ENCODE measurements at places on chromosomes 6 and 20. TPM values are rescaled to one million over a fixed set of nuclear protein-coding genes. Genes with fewer than 3 reads are reported as not detected.

DNA sequence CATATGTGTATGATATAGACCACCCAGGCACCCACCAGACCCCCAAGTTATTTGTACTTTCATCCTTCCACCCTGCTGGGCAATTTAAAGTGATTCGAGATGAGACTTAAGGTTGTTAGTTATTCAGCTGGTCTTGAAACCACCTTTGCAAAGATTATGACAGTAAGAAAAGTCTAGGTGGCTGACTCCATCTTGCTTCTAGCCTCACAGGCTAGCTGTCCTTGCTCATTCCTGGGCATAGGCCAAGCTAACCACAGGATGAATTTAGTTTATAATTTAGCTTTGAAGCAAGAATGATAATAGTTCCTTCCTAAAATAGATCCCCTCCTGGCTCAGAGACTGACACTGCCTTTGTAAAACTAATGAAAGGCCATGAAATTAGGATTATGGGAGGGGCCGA lies 71.9 kb upstream of the IYD start:
- no peak overlapping the region for H3K27ac ChIP-seq
- no peak for DNase-seq
- H3K4me3 ChIP-seq: no peak overlapping the region
- no peaks in the 10 kb centered on the region for H3K4me1 ChIP-seq
- peaks cover 22% of the 10 kb centered on the region for H3K36me3 ChIP-seq
- peaks cover 34% of the 10 kb centered on the region for H3K27me3 ChIP-seq

GRCh38 chr20:6200092-6200491 lies 77.3 kb upstream of the FERMT1 start:
- peaks cover 10% of the 10 kb centered on the region for H3K27me3 ChIP-seq
- no peaks in the 10 kb centered on the region for H3K4me1 ChIP-seq
- no peak overlapping the region for H3K4me3 ChIP-seq
- H3K36me3 ChIP-seq: no peaks in the 10 kb centered on the region

GRCh38 chr6:16635291-16635809 lies 125.9 kb downstream of the ATXN1 start:
- H3K27me3 ChIP-seq: no peaks in the 10 kb centered on the region
- no peaks in the 10 kb centered on the region for H3K4me1 ChIP-seq
- no peaks in the 10 kb centered on the region for H3K36me3 ChIP-seq
- no peak overlapping the region for H3K4me3 ChIP-seq
- H3K27ac ChIP-seq: no peak overlapping the region

GRCh38 chr6:147447835-147448611 lies 60.5 kb upstream of the SAMD5 start:
- no peak overlapping the region for H3K27ac ChIP-seq
- peak overlapping the region; percentile 27 for H3K4me3 ChIP-seq
- H3K36me3 ChIP-seq: no peaks in the 10 kb centered on the region
- DNase-seq: no peak

- H3K27ac ChIP-seq: no peak overlapping the region
- H3K4me1 ChIP-seq: peaks cover 19% of the 10 kb centered on the region
- no peaks in the 10 kb centered on the region for H3K27me3 ChIP-seq
Observed at GRCh38 chr6:21189759-21190158, 403.8 kb upstream of the SOX4 start.

DNA sequence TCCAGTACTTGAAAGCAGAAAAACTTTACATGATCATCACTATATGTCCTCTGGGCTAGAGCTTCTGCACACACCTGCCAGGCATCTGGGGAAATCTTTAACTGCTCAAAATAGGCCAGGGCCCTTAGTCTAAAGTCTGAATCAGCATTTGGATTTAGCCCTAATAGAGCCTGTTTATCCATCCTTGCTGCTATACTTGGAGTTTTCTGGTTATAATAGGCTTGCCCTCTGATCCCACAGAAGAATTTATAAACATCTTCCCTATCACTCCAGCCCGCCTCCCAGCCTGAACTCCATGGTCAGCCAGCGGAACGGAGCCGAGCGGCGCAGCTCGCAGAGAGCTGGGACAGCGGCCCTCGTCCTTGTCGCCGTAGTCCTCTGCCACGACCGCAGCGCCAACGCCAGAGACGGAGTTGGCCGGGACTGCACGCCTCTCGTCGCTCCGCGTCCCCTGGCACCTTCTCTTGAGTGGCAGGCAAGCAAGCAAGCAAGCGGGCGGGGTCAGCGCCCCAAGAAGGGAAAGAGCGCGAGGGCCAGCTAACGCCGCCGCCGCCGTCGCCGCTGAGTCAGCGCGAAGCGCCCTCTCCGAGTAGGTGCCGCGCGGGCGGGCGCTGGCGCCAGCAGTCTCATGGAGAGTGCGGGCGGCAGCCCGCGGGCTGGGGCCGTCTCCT lies 25.4 kb upstream of the ASIP start:
- H3K4me3 ChIP-seq: peak overlapping the region; percentile 88
- peak; percentile 16 for DNase-seq
- no peak overlapping the region for H3K27ac ChIP-seq

- H3K27me3 ChIP-seq: no peaks in the 10 kb centered on the region
- H3K4me1 ChIP-seq: peaks cover 14% of the 10 kb centered on the region
- H3K36me3 ChIP-seq: no peaks in the 10 kb centered on the region
- no peak for DNase-seq
Observed at GRCh38 chr6:30747902-30748769, 3.8 kb upstream of the IER3 start.

DNA sequence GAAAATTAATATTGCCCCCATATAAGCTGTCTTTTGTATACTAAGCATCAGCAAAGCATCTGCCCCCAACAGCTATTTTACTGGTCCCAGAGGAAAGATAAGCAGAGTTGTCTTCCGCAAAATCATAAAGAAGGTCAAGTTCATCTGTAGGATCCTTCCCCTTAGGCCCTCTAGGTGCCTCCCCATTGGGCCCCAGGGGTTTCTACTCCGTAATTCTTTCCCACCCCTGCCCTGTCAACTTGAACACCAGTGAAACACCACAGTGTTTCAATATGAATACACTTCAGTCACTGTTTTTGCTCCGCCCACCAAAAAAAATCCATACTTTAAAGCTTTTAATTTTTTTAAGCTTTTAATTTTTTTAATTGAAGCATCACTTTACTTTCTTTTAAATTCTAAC lies 159.2 kb downstream of the ATXN1 start:
- no peak overlapping the region for H3K4me3 ChIP-seq
- no peak overlapping the region for H3K27ac ChIP-seq
- no peaks in the 10 kb centered on the region for H3K36me3 ChIP-seq

DNA sequence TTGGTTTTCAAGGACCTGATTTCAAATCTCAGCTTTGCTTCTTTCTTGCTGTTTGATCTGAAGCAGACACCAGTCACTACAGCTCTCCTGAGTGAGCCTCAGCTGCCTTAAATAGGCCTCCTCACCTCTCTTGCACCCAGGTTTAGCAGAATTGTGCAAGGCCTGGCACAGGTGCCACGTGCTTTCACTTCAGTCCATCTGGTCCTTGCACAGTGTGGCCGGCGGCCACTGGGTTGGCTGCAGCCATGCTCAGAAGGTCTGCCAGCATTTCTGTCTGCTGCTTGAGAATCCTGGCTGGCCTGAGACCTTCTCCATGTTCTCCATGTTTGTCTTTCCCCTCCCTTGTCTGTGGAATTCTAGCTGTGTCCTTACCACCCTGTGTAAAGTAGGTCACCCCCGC lies 14.5 kb upstream of the DAAM2 start:
- H3K4me3 ChIP-seq: no peak overlapping the region
- H3K27me3 ChIP-seq: peaks cover 9% of the 10 kb centered on the region
- H3K27ac ChIP-seq: no peak overlapping the region
- H3K36me3 ChIP-seq: no peaks in the 10 kb centered on the region
- DNase-seq: no peak
- H3K4me1 ChIP-seq: no peaks in the 10 kb centered on the region

- H3K4me3 ChIP-seq: no peak overlapping the region
- H3K36me3 ChIP-seq: no peaks in the 10 kb centered on the region
- H3K27ac ChIP-seq: no peak overlapping the region
- no peaks in the 10 kb centered on the region for H3K4me1 ChIP-seq
- DNase-seq: no peak
Observed at GRCh38 chr6:153591159-153591558, 447.9 kb upstream of the OPRM1 start.

DNA sequence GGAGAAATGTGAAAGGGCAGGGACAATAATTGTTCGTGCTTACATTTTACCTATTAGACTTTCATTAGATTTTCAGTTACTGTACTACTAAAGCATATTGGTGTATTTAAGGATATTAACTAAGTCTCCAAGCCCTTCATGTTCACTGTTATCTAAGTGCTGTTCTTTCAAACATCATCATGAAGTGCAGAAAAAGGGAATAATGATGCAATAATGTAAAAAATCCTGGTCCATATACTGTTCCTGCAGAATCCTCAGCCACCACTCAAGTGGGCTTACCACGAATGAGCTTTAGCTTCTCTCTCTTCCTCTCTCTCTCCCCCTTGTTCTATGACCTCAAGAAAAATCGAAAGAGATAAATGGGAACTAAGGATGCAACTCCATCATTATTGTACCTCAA lies 600.7 kb downstream of the UTRN start:
- no peak overlapping the region for H3K27ac ChIP-seq
- H3K4me3 ChIP-seq: no peak overlapping the region
- no peaks in the 10 kb centered on the region for H3K4me1 ChIP-seq
- H3K36me3 ChIP-seq: no peaks in the 10 kb centered on the region
- no peak for DNase-seq

- peak overlapping the region; percentile 6 for H3K27ac ChIP-seq
- no peaks in the 10 kb centered on the region for H3K36me3 ChIP-seq
- peaks cover 43% of the 10 kb centered on the region for H3K4me1 ChIP-seq
Observed at GRCh38 chr6:33630014-33630413, 8.9 kb downstream of the ITPR3 start.

DNA sequence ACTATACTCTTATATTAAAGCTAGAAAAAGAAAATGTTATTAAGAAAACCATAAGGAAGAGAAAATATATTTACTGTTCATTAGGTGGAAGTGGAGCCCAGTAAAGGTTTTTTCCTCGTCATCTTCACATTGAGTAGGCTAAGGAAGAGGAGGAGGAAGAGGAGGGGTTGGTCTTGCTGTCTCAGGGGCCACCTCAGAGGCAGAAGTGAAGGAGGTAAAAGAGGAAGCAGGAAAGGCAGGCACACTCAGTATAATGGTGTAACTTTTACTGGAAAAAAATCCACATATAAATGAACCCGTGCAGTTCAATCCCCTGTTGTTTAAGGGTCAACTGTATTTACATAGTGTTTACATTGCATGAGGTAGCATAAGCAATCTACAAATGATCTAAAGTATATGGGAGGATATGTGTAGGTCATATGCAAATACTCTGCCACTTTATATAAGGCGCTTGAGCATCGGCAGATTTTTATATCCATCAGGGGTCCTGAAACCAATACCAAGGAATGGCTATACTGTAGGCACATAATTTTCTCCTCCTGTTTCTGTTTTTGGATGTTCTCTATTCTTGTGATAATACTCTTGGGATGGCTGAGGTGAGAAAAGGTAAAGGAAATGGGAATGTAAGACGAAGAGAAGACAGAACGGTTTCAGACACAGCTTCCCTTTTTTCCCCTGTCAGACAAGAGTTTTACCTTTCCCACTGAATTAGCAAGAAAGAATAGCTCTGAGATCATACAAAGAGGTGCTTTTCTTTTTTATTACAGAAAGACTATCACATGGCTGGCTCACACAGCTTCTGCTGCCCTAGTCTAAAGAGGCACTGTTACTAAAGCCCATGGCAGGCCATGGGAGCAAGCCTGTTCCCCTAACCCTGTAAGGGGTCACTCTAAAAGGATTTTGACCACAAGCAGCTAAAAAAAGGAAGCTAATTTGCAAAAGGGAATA lies 59.9 kb downstream of the NUDT3 start:
- peaks cover 29% of the 10 kb centered on the region for H3K4me1 ChIP-seq
- H3K36me3 ChIP-seq: peaks cover 6% of the 10 kb centered on the region
- peak overlapping the region; percentile 41 for H3K4me3 ChIP-seq
- H3K27me3 ChIP-seq: no peaks in the 10 kb centered on the region
- H3K27ac ChIP-seq: peak overlapping the region; percentile 69

Gene TMEM200A
- not detected for polyA plus RNA-seq

Gene NHSL1
- polyA plus RNA-seq: not detected

Gene GGTLC1
- polyA plus RNA-seq: not detected

Gene KCNK15
- not detected for polyA plus RNA-seq

Gene EFCAB8
- polyA plus RNA-seq: not detected

Gene LY86
- 476 TPM for polyA plus RNA-seq

Gene FLOT1
- polyA plus RNA-seq: 43.8 TPM

Gene PTGIS
- polyA plus RNA-seq: not detected

Gene LRRC1
- polyA plus RNA-seq: 7.1 TPM

Gene TMEM217
- not detected for polyA plus RNA-seq

Gene IL17A
- not detected for polyA plus RNA-seq

Gene AGER
- not detected for polyA plus RNA-seq

Gene FAM50B
- 14.3 TPM for polyA plus RNA-seq

Gene ZSCAN26
- 19.4 TPM for polyA plus RNA-seq

Gene ECHDC1
- polyA plus RNA-seq: 102 TPM

Gene PLAGL2
- polyA plus RNA-seq: 3.1 TPM

Gene LPA
- not detected for polyA plus RNA-seq

Data from naive B cell (primary cell).